ENCODE measurements at places on chromosomes 1 and 21. TPM values are rescaled to one million over a fixed set of nuclear protein-coding genes. Genes with fewer than 3 reads are reported as not detected.

The FAM151A gene
- not detected for total RNA-seq

The SMCP gene
- not detected for total RNA-seq

The C1orf141 gene
- total RNA-seq: not detected

The TGFBR3 gene
- total RNA-seq: 4.5 TPM

The BOLA1 gene
- total RNA-seq: 16.7 TPM

The PGBD5 gene
- 0.10 TPM for total RNA-seq

The STUM gene
- not detected for total RNA-seq

The LRRC39 gene
- 1.1 TPM for total RNA-seq

The PRELP gene
- total RNA-seq: not detected

The NENF gene
- total RNA-seq: 54.1 TPM

The AIM2 gene
- total RNA-seq: 15.5 TPM

The UTS2 gene
- 0.10 TPM for total RNA-seq

The NR1I3 gene
- total RNA-seq: not detected

All from RPMI7951 (cell line).